ENCODE measurements at places on chromosomes 13 and 19.

- DNase-seq = peak; percentile 97
Observed at GRCh38 chr19:3710265-3710812, 2.2 kb downstream of the TJP3 start.

- no peak for DNase-seq
Observed at GRCh38 chr19:4802711-4803110, 11.2 kb downstream of the FEM1A start.

GRCh38 chr19:23273590-23274412 lies 23.6 kb upstream of the ZNF724 start:
- peak; percentile 92 for DNase-seq

GRCh38 chr19:32287086-32287485 lies 58.3 kb upstream of the ZNF507 start:
- DNase-seq = no peak

DNA sequence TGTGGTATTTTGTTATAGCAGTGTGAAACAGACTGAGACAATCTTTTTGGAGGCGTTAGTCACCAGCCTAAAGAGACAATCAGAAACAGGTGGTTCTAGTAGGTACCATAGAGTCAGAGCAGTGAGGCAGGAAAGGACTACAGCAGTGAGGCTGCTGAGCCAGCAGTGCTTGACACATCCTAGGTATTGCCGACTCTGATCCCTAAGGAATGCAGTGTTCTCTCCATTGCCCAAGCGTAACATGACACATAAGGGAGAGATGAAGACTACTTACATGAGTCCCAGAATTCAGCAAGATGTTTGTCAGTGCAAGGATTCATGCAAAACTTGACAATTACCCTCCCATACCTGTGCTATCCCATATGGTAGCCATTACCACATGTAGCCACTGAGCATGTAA lies 62.4 kb upstream of the XPO4 start:
- DNase-seq = peak; percentile 23

DNA sequence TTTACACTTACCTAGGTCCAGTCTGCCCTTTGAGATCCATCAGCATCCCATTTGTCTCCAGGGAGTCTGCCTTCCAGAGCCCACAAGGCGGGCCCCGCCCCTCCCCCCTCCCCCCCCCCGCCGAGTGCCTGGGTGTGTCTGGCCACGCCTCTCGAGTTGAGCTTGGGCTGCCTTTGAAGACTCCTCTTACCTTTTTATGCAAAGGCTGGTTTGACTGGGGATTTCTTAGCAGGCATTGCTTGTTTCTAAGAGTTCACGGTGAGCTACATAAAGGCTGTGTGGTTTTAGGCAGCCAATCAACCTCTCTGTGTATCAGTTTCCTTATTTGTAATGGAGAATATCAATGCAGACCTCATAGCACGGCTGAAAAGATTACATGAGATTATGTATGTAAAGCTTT lies 11.3 kb downstream of the GPR12 start:
- peak; percentile 3 for DNase-seq

DNA sequence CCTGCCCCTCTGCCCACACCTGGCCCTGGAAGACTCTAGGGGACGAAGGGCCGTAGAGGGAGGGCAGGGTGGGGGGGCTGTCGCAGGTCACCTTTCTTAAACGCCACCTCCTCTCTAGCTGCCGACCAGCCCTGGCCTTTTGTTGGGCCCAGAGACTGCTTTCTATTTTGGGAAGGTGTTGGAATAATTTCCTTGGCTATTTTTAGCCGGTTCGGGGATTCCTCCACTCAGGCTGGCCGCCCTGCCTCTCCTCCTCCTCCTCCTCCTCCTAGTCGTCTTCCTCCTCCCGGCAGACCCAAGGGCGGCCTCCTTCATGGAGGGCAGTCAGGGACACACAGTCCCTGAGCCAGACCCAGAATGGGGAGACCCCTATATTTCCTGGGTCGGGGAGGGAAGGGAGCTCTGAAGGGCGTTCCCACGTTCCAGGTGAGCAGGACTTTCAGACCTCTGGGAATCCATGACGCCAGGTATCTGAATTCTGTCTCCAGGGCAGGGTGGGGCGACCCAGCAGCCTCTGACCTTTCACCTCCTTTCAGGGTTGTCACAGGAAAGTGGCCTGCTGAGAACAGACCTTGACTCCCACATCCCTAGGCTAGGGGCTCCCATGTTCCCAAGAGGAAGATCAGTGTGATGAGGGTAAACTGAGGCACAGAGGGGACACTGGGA lies 19.9 kb downstream of the GADD45B start:
- DNase-seq = peak; percentile 21

DNA sequence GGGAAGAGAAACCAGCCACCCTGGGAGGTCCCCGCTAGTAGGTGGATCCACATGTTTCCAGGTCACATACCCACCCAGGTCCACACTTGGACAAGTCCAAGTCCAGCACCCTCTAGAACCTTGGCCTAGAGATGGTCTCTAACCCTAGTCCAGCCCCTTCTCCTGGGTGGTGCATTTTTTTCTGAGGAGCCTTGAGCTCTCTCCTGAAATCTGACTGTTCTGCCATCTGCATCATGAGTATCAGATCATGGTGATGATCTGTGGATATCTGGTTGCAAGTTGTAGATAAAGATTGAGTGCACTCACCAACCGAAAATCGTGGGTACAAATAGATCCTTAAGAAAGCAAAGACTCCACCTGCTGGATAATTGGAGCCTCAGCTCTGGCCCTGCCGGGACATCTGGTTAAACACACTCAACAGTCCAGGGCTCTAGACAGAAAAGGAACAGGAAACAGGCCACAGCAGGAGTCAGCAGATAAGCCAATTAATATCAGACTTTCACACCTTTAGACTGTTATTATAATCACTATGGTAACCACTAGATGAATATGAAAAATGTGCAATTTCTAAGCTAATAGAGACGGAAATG lies 41.1 kb downstream of the GPR12 start:
- peak; percentile 15 for DNase-seq

All from MCF 10A (cell line).